ENCODE measurements at places on chromosomes 11 and 22.

DNA sequence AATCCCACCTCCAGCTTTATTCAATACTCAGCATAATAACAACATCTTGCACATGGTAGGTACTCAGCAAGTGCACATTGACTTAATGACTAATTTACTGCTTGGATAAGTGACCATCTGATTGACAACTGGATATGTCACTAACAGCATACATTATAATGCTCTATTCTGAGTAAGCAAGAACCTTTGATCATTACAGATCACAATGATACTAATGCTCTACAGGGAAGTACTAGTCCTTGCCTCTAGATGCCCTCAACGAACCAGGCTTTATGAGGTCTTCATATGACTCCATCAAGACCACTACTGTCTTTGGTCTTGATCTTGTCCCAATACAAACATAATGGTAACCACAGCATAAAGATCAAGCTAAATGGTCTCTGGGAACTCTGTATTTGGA is 167.6 kb upstream of the MTMR2 start:
- DNase-seq: no peak

GRCh38 chr22:25536589-25536988 is 27.9 kb upstream of the GRK3 start:
- no peak for DNase-seq

GRCh38 chr11:115279813-115280761 is 224.1 kb downstream of the CADM1 start:
- DNase-seq: no peak

DNA sequence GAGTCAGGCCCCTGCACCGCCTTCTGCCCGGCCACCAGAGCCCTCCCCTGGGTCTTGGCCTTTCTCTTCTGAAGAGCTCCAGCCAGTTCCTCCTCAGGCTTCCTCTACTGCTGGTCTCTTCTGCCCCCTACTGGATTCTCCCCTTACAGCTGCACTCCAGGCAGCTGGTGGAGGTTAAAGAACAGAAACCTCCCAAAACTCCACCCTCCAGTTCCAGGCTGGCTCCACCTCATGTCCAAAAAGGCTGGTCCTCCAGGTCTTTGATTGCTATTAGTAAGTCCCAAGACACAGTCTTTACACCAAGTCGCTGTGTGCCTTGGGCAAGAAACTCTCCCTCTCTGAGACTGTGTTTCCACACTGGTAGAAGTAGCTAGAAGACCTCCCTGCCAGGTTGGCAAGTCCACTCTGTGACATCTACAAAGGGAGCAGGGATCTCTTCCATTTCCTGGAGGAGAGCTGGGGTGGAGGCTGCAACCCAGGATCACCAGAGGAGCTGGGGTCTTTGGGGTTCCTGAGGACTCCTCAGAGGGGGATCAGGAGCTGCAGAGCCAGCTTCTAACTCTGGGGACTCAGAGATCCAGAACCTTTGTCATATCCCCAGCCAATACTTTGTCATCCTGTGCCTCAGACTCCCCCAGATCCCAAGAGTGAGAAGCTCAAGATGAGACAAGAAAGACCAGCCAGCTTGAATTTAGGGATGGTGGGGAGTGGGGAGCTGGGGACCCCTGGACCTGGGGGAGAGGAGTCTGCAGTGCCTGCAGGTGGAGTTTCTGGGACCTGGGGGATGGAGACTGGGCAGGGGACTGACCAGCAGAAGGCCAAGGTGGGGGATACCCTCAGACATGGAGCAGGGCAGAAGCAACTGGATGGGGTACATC is 3.4 kb upstream of the IGLL5 start:
- peak; percentile 5 for DNase-seq

DNA sequence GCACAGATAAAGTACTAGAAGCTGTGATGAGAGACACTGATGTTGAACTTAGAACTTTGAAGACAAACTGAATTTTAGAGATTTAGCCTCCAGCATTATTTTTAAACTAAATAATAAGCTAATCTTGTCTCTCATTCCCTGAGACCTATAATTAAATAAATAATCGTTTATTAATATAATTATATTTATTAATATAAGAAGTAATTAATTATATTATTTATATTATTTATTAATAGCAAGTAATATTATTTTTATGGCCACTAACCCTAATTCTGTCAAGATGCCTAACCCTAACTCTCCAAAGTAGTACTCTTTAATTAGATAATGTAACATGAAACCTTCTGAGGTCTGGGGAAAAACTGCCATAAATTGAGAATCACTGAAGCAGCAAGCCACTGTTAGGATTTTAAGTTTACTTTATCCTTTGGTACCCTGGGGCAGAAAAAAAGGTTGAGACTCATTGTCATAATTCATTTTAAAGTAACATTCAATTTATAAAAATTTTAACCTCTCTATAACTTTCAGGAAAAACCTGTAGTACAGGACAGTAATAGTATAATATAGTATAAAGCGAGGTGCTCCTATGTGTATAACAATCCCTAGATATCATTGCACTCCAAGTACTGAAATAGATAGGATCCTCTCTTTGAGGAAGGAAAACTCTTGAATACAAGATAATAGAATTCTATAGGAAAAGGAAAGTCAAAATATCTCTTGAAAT is 85.4 kb downstream of the TTC28 start:
- DNase-seq: no peak

GRCh38 chr22:45516163-45516562 is 13.5 kb downstream of the FBLN1 start:
- no peak for DNase-seq

- peak; percentile 63 for DNase-seq
These were observed 952 bp downstream of the YAP1 start for GRCh38 chr11:102111011-102111786.
